Activated CD4-positive, alpha-beta T cell treated with anti-CD3 and anti-CD28 coated beads, Interleukin-2, amount 10 ng/mL, durations not matched to agents 7 days and 5 days (primary cell): ENCODE measurements at places on chromosomes 4 and X. TPM values are rescaled to one million over a fixed set of nuclear protein-coding genes. Genes with fewer than 3 reads are reported as not detected.

GRCh38 chr4:3047464-3048286, 26.7 kb downstream of the HTT-AS start:
- DNase-seq, result peak; percentile 85

GRCh38 chr4:54277691-54278090, 48.6 kb downstream of the PDGFRA start:
- no peak for DNase-seq

- DNase-seq, result no peak
Observed at GRCh38 chr4:41799126-41799525, 50.6 kb upstream of the PHOX2B start.

Gene SAGE1
- not detected for total RNA-seq

Gene NPY2R
- total RNA-seq, result not detected

Gene SLC9B1
- total RNA-seq, result 2.3 TPM

DNA sequence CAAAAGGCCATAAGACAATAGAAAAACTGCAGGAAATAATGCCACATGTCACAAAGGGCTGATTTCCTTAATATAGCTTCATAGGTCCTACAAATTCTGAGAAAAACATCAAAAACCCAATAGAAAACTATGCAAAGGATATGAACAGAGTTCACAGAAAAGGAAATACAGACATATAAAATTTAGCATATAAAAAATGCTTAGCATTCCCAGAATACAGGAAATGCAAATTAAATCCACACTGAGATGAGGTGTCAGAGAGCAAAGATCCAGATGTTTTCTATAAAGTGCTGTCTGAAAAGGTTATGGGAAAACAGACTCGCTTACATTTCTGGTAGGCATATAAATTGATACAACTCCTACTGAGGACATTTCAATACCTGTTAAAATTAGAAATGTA, 33.8 kb downstream of the TXK start:
- no peak for DNase-seq

- no peak for DNase-seq
Observed at GRCh38 chrX:74231625-74232024, 72.4 kb upstream of the ZCCHC13 start.

GRCh38 chr4:96775501-96775900, 935.6 kb downstream of the PDHA2 start:
- DNase-seq, result no peak

- no peak for DNase-seq
Observed at GRCh38 chr4:38157592-38157991, 197.4 kb downstream of the PTTG2 start.

Gene AR
- total RNA-seq, result not detected

Gene RAI2
- total RNA-seq, result not detected

Gene VGLL1
- not detected for total RNA-seq

Gene PAGE1
- not detected for total RNA-seq

Gene PAK3
- not detected for total RNA-seq

Gene SPANXA1
- total RNA-seq, result not detected

Gene RPS6KA6
- not detected for total RNA-seq

DNA sequence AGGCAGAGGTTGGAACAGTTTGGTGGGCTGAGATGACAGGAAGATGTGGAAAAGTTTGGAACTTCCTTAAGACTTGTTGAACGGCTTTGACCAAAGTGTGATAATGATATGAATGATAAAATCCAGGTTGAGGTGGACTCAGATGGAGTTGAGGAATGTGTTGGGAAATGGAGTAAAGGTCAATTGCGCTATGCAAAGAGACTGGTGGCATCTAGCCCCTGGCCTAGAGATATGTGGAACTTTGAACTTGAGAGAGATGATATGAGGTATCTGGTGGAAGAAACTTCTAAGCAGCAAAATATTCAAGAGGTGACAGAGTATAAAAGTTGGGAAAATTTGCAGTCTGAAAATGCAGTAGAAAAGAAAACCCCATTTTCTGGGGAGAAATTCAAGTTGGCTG, 21.4 kb upstream of the UGT2B17 start:
- no peak for DNase-seq

Gene G3BP2
- total RNA-seq, result 137 TPM

Gene ACE2
- not detected for total RNA-seq

- DNase-seq, result no peak
Observed at GRCh38 chr4:165964591-165964990, 91.6 kb downstream of the TLL1 start.

Gene POU4F2
- not detected for total RNA-seq

- no peak for DNase-seq
Observed at GRCh38 chrX:48472225-48472624, 2.2 kb upstream of the SLC38A5 start.

Gene CC2D2A
- total RNA-seq, result not detected

DNA sequence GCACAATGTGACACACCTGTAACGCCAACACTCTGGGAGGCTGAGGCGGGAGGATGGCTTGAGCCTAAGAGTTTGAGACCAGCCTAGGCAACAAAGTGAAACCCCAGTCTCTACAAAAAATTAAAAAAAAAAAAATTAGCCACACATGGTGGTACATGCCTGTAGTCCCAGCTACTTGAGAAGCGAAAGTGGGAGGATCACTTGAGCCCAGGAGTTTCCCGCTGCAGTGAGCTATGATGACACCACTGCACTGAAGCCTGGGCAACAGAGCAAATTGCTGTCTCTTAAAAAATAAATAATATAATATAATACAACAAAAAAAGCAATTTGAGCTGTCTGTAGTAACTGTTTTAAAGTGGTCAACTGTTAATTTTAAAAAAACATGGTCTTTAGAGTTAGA, 13.2 kb downstream of the SPOCK3 start:
- no peak for DNase-seq

GRCh38 chrX:1231850-1232465, 19.5 kb upstream of the CRLF2 start:
- peak; percentile 52 for DNase-seq

Gene HS3ST1
- not detected for total RNA-seq

DNA sequence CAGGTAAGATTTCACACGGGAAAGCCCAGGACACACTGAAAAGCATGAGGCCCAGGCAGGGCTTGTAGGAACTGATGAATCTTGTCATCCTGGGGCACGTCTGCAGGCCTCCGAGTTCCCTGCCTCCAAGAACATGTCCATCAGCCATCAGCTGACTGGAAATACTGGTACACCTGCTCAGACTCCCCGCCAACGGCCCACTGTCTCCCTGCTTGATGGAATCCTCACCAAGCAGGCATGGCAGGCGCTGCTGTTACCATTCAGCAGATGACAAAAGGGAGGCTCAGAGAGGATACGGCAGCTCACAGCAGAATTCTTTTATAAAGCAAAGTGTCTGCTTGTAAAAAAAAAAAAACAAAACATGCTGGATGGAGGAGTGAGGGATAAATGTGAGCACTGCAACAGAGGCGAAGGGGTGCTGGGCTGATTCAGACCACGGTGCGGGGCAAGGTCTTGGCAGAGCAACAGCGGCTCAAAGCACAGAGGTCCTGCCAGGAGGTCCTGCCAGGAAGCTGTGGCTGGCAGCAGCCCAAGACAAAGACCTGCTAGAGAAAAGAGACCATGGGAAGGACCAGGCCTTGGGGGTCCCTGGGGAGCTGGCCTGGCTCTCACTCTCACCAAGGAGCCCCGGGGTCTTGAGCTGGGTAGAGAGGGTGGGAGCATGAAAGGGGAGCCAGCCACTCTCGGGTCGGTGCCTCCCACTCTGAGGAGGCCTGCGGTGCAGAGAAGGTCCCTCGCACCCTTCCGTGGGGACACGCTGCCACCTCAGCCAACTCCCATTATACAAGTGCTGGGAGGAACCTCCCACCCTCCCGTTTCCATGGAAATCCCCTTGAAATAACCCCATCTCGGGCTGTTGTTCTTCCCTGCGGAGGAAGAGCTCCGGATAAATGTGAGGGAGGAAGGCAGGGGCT, 25.6 kb downstream of the PPP2R2C start:
- no peak for DNase-seq

Gene PPA2
- total RNA-seq, result 40.1 TPM

GRCh38 chrX:75546724-75547511, 24.1 kb upstream of the ZDHHC15 start:
- DNase-seq, result no peak

DNA sequence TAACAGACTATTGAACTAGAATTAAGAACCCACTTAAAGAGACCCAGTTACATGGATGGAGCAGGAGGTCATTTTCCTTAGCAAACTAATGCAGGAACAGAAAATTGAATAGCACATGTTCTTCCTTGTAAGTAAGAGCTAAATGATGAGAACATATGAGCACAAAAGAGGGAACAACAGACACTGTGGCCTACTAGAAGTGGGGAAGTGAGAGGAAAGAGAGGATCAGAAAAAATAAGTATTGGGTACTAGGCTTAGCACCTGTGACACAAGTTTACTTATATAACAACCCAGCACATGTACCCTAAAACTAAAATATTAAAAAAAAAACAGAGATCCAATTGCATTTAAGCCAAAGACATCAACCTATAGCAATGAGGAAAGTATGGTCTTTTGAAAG, 26.2 kb downstream of the ARAP2 start:
- DNase-seq, result no peak

Gene PGK1
- total RNA-seq, result 705 TPM

GRCh38 chrX:65596270-65597034, 61.9 kb upstream of the LAS1L start:
- DNase-seq, result peak; percentile 62

GRCh38 chrX:27746516-27746915, 61.3 kb upstream of the MAGEB10 start:
- DNase-seq, result no peak

Gene RLIM
- total RNA-seq, result 34.6 TPM

DNA sequence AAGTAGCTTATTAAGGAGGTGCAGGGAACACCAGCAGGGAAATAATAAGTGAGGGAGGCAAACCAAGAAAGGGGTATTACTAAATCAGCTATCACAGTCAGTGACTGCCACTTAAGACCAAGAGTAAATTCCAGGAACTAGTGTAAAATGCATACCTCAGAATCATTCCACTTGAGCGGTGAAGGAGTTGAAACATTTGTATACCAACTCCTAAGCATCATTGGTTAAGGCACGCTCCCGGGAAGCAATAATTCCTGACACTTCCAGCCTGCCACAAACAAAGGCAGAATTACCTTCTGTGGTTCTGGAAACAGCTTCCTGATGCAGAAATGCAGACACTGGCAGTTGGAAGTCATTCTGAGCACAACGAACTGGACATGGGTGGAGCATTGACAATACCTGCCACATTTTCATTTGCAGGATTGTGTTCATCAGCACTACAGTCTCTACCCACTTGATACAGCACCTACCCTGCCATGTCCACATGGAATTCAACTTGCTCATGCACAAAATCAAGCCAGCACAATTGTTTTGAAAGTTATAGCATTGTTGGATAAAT, 82.1 kb downstream of the PPP1R2C start:
- DNase-seq, result no peak

Gene TRIM2
- total RNA-seq, result 0.44 TPM

- no peak for DNase-seq
Observed at GRCh38 chrX:25198891-25199290, 183.1 kb upstream of the ARX start.

Gene TRPC5OS
- not detected for total RNA-seq

Gene CSAG3
- total RNA-seq, result 0.62 TPM

Gene LIAS
- total RNA-seq, result 14.2 TPM

Gene P2RY4
- total RNA-seq, result 0.12 TPM

DNA sequence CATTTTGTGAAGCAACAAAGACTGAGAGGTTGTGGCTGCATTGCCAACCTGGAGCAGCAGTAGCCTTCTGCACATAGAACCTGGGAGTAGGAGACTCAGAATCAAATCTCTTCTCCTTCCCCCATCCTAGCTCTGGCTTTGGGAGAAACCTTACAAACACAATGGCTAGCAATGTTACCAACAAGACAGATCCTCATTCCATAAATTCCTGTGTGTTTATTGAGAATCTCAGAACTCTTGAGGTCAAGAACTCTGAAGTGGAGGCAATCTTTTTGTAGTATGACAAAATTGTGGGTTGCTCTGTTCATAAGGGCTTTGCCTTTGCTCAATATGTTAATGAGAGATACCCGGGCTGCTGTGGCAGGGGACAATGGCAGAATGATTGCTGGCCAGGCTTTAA, 406.7 kb upstream of the SPANXN1 start:
- DNase-seq, result no peak

GRCh38 chr4:163111588-163111987, 55.1 kb downstream of the NAF1 start:
- no peak for DNase-seq

DNA sequence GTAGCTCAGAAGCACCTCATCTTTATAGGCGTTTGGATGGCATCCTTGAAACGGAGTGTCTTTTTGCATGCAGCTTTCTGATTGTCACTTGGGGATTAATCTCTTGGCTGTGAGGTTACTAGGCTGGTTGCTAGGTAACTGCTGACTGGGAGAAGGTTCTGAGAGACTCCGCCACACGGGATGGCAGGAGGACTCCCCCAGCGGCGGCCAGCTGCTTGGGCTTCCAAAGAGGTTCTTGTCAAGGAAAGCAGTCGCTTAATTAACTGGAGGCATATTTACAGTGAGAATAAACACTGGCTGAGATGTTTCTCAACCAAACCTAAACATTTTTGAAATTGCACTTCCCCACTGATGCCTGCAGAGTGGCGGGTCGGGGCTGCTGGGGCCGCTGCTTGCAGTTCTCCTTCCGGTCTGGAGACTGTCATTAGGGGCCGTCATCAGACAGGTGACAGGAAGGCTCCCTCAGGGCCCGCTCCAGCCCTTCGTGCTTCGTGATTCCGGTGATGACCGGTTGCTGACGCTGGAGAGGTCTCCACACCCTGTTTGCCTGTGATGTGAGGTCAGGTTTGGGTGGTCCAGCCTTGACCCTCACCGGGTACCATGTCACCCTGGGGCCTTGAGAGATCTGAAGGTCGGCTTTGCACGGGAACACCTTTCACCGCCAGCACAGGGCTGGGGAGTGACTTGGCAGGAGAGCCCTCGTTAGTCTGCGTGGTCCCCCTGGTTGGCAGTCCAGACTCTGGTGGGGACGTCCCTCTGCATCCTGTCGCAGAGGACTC, 9.1 kb downstream of the NSG1 start:
- DNase-seq, result no peak

GRCh38 chr4:114698231-114698630, 99.6 kb downstream of the UGT8 start:
- DNase-seq, result no peak

DNA sequence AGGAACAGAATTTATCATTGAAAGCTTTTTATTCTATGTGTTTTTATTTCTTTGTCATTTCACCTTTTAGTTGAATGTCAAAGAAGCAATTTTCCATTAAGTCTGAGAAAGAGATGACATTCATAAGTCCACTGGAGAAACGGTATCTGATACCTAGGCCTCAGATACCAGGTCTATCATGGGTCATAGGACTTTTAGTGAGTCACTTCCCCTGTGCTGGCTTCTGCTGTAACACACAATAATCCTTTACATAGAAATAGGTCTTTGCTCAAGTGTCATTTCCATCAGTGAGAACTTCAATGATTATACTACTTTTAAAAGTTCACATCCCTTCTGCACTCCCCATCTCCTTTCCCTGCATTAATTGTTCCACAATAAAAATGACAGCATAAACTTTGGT, 125.5 kb upstream of the ARMCX2 start:
- no peak for DNase-seq

Gene BBS7
- total RNA-seq, result 21.5 TPM

Gene LAMP2
- 59.5 TPM for total RNA-seq

DNA sequence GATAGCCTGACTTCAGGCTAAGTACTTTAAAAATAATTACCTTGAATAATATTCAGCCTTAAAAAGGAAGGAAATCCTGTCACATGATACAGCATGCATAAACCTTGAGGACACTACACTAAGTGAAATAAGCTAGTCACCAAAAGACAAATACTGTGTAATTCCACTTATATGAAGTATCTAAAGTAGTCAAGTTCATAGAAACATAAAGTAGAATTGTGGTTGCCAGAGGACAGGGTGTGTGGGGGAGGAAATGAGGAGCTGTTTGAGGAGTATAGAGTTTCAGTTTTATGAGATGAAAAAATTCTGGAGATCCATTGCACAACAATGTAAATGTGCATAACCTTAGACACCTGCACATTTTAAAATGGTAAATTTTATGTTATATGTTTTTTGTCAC, 5.6 kb upstream of the STPG2 start:
- DNase-seq, result no peak
